CD4-positive, alpha-beta T cell treated with Interleukin-2 at 100 ng/mL for 4 hours (primary cell): ENCODE measurements at places on chromosomes 12 and 14.

DNA sequence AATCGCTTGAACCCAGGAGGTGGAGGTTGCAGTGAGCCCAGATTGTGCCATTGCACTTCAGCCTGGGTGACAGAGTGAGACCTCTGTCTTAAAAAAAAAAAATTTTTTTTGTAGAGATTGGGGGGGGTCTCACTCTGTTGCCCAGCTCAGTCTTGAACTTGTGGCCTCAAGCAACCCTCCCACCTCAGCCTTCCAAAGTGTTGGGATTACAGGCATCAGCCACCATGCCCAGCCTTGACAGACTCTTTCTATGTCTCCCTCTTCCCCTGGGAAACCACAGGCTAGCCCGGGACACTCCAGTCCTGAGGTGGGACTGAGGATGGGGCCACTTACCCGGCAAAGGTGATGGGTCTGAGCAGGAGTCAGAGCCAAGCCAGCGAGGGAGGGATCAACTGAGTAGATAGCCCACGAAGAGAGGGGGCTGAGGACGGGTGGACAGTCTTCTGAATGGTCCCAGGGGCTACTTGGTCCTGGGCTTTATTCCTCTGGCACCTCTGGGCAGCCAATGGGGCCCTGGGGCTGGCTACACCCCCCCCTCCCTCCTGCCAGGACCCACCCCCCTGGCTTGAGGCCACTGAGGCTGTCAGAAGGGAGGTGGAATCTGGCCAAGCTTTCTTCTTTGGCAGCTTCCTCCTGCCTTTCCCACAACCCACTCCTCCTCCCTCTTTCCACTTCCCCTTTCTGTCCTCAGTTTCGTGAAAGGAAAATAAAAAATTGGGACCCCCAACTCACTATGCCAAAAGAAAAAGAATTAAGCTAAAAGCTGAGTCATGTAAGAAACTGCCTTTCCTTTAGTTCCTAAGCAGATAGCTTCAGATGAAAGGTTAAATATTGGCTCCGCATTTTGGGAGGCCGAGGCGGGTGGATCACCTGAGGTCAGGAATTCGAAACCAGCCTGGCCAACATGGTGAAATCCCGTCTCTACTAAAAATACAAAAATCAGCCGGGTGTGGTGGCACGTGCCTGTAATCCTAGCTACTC lies at the start of gene SDS:
TSS of gene SDS (minus strand) at position 453 of the 981 bp plus-strand sequence. CDS start 4,179 bp downstream, outside the sequence.
- no peak for DNase-seq

DNA sequence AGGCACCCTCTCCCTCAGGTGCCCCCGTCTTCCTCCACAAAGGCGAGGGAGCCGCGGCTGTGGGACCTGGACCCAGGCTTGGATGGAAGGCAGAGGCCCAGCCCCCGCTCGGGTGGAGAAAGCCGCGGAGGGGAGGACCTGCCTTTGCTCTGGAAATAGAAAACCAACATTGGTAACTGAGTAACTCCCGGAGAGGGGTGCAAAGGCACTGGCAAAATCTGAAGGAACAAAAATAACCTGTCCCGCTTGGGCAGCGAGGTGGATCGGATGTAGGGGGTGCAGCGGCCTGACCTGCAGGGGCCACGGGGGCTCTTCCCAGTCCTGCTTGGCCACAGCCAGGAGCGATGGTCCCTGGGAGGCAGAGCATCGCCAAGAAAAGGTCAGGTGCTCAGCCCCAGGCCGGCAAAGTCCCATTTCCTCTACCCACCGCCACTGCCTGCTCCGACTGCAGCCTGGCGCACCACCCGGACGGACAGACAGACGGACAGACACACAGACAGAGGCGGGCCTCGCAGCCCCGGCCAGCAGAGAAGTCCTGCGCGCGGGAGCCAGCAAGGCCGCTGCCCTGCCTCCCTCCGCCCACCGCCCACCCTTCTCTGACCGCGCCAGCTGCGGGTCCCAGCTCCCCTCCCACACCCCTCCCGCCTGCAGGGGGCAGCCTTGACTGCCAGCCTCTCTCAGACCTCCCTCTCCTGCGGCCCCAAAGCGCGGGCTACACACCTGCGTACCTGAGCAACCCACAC lies 21.4 kb upstream of the TMEM106C start:
- DNase-seq, result peak; percentile 29

DNA sequence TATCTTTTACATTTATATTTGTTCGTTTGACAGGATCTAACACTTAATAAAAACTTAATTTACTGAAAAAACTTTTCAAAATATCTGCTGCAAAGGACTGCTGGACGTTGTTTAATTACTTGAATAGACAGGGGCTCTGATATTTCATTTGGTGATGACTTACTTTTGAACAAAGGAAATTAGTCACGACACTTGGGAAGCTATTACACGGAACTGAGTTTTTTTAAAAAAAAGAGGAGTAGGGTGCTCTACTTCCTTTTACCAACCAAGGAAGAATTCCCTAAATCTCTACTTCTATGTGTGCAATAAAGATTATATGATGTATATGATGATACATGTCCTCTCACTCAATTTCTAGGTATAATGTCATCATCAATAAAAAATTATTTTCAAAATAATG lies 4.7 kb downstream of the FGD6 start:
- no peak for DNase-seq

DNA sequence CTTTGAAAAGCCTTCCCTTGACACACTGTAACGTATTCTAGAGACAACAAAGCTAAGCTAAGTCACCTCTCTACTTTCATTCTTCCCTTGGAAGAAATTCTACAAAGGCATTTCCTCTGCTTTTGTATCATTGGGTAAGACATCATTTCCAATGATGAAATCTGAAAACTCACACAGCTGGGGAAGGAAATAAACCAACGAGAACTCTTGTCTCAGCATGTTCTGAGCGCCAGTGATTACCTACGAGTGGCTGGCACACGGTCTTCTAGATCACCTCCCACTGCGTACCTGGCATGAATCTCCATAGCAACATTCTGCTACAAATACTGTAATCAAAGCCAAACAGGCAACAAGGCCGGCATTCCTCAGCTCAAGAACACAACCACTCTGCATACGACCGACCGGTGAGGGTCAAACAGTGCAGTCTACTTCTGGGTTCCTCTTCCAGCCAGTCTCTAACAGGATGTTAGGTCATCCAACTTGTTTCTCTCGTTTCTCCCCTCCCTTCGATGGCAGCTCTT lies 7.6 kb downstream of the VPS37B start:
- DNase-seq, result peak; percentile 80

DNA sequence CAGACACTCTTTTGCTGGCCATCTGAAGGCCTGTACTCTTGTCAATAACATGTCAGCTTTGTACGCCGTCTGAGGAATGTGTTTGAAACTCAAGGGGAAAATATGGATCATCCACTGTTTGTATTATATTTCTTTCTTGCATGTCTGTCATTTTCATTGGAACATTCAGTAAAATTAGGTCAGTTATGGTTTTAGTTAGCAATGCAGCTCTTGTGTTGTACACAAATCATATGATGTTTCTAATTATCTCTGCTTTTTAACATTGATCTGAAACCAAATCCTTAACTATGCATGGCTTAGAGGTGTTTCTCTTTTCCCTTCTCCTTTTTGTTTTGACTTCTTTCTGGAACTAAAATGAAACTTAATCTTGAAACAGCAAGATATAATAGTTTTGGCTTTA lies 333.6 kb upstream of the PRICKLE1 start:
- no peak for DNase-seq

DNA sequence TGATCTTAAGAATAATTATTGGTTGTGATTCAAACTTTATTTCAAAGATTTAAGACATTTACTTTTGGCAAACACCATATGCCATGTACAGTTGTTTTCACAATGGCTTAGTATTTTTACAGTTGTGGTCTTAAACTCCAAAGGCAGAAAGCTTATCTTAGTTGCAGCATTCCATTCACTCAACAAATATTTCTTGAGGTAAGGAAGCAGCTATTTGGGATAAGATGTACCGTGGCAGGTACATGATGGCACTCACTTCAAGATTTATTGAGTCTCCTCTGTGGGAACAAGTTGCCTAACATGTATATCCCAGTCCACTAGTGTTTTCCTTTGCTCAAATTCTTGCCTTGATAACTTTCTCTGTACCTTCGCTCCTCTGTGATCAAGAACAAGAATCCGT lies 8.0 kb upstream of the MON2 start:
- no peak for DNase-seq

GRCh38 chr14:44970907-44971306 lies 8.9 kb downstream of the TOGARAM1 start:
- no peak for DNase-seq

DNA sequence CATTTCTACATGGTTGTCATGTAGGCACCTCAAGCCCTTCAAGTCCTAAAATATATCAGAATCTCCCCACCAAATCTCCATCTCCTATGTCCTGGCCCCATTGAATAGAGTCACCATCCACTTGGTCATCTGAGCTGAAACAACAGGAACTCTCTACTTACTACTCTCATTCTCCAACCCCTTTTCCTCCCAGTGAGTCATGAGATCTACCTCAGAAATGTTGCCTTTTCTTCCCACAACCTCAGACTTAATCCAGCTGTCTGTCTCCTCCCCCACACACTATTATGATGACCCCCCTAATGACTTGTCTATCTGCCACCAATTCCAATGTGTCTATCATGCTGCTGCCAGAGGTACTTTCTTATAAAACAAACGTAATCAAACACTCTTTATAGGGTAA lies 72.3 kb upstream of the TMEM263 start:
- DNase-seq, result no peak
